ENCODE measurements at places on chromosomes 3 and 15.
A peak's percentile ranks its signal among the peaks of the same experiment; 100 is the strongest.

DNA sequence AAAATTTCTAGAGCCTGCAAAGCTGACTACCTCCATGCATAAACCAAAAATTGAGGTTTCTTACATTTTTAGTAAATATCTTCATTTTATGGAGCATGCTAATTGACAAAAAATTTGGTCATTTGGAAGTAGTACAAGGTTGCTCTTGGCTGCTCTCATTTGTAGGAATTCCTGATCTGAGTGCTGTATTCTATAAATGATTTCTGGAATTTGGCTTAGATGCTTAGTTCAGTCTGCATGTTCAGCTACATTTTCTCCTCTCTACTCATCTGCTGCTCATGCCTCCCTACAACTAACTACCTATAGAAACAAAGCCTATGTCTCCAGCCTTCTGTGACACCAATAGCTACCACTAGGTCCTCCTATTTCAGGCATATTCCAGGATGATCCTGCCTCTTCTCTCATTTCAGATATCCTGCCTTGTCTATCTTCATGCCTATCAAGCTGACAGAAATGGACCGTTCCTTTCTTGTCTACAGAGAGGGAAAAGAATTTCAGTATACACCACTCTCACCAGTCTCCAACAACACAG lies 901.1 kb downstream of the TBL1XR1 start:
- DNase-seq: no peak

GRCh38 chr3:37386627-37387230 lies 212.3 kb upstream of the LRRFIP2 start:
- no peak for DNase-seq

DNA sequence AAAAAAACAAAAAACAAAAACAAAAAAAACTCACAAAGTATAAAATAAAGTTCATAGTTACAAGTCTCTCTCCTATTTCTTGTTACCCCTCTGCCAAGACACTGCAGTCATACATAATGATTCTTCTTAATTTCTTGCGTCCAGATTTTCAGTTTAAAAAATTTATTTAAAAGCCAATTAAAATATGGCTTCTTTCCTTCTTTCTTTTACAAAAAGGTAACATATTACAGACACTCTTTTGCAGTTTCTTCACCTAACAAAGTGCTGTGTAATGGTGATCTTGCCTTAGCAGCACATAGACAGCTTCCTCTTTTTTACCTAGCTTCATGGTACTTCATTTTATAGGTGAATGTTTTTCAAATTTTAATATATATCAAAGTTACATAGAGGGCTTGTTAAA lies 136.1 kb upstream of the SGO1 start:
- DNase-seq: no peak

GRCh38 chr3:30649572-30650318 lies 43.3 kb downstream of the TGFBR2 start:
- no peak for DNase-seq

- DNase-seq: no peak
Measured at GRCh38 chr3:186152889-186153292, 44.0 kb upstream of the ETV5 start.

- peak; percentile 14 for DNase-seq
Measured at GRCh38 chr3:105746231-105746996, 122.4 kb downstream of the CBLB start.

- DNase-seq: no peak
Measured at GRCh38 chr3:79808515-79808914, 40.7 kb upstream of the ROBO1 start.
